ENCODE measurements at places on chromosomes 2 and 18.

- no peak for DNase-seq
These were observed 1.2 kb upstream of the RAB12 start for GRCh38 chr18:8607776-8608742.

GRCh38 chr2:26020231-26020640, 13.6 kb upstream of the RAB10 start:
- DNase-seq, result no peak

DNA sequence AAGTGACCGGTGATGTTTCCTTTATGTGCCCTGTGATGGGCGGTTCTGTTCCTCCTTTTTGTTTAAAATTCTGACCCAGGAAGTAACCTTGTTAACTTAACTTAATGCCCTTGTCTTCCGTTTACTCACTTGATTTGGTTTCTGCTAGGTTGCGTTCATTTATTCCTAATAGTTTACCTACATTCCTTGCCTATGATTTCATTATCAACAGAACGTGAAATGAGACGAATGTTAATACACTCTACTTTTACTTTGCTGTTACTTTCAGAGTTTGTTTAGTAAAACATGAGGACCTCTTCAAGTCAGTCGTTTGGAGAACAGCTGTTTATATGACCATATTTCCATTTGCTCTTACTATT, 638 bp downstream of the CEP192 start:
- DNase-seq, result no peak

- DNase-seq, result no peak
These were observed 270.1 kb downstream of the TCF4 start for GRCh38 chr18:55317864-55318263.

DNA sequence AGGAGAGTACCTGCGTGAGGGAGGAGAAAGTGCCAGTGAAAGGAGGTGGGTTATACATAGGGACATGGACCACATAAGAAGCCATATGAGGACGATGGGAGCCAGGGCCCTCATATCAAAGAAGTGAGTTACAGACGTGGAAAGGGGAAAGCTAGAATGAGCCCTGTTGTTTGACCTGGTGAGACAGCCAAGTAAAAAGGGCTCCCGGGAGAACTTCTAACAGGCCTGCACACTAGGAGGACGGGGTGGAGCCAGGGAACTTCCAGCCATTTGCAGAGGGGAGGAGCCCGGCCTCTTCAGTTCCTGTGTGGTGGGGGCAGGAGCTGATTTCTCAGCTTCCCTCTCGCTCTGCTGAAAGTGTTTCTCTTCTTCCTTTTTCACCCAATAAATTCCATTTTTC, 84.1 kb upstream of the SLC66A3 start:
- no peak for DNase-seq

GRCh38 chr2:54176577-54176976, 61.2 kb downstream of the ACYP2 start:
- no peak for DNase-seq

DNA sequence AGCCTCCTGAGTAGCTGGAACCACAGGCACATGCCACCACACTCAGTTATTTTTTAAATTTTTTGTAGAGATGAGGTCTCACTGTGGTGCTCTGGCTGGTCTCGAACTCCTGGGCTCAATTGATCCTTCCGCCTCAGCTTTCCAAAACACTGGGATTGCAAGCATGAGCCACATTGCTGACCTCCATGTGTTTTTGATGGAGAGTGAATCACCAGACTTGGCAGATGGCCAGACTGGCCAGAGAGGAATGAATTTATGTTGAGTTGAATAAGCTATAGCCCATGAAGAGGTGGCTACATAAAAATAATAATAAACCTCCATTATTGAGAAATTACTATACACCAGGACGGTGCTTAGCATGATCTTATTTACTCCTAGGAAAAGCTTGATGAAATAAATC, 91.5 kb downstream of the MREG start:
- DNase-seq, result no peak

GRCh38 chr2:6864923-6865345, 773 bp downstream of the CMPK2 start:
- no peak for DNase-seq

DNA sequence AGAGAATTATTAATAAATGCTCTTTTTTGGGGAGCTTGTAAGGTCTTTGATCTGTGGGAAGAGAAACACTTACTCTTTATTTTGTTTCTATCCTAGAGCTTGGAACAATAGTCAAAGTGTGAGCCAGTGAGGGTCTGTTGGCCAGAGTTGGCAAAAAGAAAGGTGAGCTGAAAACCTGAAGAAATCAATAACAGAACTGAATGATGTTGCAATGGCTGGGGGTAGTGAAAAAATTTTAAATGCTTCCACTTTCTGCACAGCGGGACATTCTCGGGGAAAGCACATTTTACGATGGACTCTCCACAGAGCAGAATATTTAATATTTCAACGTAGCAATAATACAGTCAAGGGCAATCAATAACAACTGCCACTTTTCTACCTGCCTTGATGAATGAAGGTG, 78.9 kb downstream of the SKA1 start:
- no peak for DNase-seq

DNA sequence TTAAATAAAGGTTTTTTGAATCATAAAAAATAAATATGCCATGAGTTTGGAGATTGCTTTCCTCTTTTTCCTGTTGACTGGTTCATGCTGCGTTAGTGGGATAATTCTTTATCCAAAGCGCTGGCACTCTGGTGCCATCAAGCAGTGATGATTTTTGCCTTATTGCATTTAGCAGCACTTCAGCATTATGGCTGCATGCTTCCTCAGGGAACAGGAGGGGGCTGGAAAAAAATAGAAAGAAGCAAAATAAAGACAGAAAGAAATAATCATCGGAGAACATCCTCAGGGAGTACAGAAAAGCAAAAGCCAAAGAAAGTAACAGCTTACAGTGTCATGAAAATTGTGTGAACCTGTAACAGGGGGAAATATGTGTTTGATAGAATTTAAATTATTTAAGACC, 1408.2 kb upstream of the PIK3C3 start:
- no peak for DNase-seq

DNA sequence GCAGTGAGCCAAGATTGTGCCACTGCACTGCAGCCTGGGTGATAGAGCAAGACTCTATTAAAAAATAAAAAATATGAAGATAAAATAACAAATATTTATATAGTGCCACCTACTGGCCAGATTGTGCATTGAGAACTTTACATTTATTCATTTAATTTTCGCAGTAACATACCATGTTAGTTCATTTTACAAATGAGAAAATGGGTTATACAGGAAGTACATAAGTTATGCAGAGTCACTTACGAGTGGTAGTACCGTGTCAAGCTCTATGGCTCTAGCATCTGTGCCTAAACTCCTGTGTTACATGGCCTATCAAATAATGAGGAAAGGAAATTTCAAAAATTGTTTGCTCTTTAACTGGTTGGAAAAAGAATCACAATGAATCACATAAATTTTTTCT, 27.9 kb downstream of the RIF1 start:
- DNase-seq, result peak; percentile 28

GRCh38 chr18:42028247-42028832, 73.3 kb downstream of the PIK3C3 start:
- DNase-seq, result peak; percentile 35

DNA sequence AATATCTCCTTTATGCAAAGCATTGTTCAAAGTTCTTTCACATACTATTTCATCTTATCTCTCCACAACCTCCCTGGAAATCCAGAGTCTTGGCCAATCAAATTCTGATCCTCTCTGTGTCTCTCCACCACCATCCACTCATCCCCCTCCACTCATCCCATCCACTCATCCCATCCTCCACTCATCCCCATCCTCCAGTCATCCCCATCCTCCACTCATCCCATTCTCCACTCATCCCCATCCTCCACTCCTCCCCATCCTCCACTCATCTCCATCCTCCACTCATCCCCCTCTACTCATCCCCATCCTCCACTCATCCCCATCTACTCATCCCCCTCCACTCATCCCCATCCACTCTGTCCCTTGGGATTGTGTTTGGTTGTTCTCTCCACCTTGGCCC, 101.1 kb downstream of the BCL2 start:
- no peak for DNase-seq

- DNase-seq, result no peak
These were observed 34.1 kb downstream of the KIF5C start for GRCh38 chr2:148909114-148909513.

DNA sequence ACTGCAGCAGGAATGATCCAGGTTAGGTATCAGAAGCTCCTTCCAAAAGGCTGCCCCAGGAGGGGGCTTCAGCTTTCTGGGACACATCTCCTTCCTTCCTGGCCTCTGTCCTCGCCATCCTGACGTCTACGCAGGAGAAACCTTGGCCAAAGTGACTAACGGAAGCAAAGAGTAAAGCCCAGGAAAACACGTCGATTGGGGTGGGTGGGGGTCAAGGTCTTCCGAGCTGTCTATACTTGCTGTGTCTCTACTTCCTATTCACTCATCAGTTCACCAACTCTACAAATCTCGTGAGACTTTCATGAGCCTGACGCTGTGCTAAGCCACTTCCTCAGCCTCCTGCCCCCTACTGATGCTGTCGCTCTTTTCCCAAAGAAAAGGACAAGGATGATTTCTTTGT, 212.6 kb downstream of the TNS1 start:
- peak; percentile 44 for DNase-seq

GRCh38 chr2:127707890-127708648, 6.8 kb downstream of the SFT2D3 start:
- no peak for DNase-seq

DNA sequence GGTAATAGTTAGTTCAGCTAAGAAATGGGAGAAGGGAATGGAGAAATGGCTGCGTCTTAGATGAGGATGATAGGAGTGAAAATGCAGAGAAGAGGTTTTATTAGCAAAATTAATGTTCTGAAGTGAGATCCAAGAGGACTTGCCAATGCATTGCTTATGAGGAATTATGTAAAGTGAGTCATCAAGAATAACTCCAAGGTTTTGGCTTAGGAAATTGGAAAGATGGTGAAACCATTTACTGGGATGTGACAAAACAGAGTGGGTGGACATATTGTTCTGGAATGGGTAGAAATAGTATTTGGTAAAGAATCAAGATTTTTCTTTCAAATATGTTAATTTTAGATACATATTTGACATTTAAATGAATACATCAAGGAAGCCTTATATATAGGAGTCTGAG, 306.6 kb upstream of the CYRIA start:
- DNase-seq, result no peak

DNA sequence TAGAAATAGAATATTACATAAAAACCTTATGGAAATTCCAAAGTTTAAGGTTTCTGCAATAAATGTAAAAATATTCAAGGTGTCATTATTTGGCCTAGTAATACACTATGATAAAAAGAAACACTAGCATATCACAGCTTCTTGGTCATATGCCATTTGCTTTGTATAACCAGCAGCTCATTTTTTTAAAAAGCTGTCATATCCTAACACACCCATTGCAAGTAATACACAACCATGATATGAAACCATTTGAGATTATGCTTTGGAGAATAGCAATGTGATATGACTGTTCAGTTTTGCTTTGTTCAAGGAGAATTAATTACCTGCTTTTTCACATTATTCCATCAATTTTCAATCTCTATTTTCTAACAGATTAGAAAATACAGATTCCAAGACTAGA, 149.0 kb downstream of the IKZF2 start:
- DNase-seq, result no peak

- DNase-seq, result no peak
These were observed 90.6 kb downstream of the TTC32 start for GRCh38 chr2:19811186-19811585.

GRCh38 chr2:137172162-137172561, 406.8 kb downstream of the THSD7B start:
- no peak for DNase-seq

DNA sequence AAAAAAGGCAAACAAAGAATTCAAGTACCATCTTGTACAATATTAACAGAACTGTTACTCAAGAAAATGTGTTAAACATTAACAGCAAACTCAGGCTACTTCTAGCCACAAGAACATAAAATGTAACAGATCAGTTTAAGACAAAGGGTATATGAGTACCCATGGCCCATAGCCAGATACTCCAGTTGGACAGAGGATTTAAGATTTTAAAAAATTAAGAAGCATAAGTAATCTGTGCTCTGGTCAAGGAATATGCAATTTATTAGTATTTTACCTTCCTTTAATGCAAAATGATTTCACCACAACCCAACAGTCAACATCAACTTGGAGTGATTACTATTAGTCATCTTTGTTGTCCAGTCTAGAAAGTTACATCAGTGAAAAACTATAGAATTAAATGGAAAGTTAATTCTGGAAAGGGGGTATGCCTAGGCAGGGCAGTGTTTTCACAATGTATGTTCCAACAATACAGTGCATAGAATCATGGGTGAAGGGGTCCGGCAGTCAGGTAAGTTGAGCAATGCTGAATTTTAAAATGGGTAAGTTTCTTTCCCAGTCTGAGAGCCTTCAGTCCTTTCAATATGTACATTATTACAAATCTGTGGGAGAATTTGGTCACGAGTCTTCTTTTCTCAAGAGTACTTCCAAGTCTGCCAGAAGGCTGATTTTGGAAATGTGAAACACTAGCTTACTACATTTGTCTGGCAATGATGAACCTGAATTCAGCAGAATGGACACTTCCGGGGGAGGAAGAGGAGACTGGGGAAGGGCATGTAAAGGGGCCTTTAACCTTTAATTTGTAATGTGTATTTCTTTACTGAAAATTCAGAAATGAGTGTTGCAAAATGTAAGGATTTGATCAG, 34.5 kb downstream of the SFT2D3 start:
- DNase-seq, result no peak

- DNase-seq, result no peak
These were observed 73.3 kb downstream of the SH3BP4 start for GRCh38 chr2:235024931-235025773.

- DNase-seq, result no peak
These were observed 38.1 kb downstream of the PKDCC start for GRCh38 chr2:42085706-42086487.

DNA sequence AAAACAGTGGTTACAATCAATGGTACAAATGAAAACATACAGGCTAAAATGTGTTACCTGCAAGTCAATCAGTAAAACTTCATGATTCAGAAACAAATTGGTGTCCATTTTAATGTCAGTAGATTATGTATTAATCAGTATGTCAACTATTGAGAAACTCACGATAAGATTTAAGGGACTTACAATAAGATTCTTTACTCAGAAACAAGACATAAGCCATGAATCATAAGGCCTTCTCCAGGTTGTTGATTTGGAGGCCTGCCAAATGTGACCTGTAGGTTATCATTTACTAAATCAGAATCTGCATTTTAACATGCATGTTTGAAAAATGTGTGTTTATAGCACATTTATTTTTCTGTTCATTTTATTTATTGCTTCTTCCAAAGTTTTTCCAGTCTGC, 623.1 kb downstream of the CCDC85A start:
- no peak for DNase-seq

GRCh38 chr2:84846741-84847142, 34.1 kb downstream of the TRABD2A start:
- DNase-seq, result no peak

GRCh38 chr2:191250986-191251385, 5.8 kb downstream of the MYO1B start:
- DNase-seq, result no peak

GRCh38 chr2:182818925-182819324, 47.5 kb downstream of the FRZB start:
- DNase-seq, result no peak

- DNase-seq, result no peak
These were observed 216.2 kb downstream of the CDH20 start for GRCh38 chr18:61549416-61549815.

- no peak for DNase-seq
These were observed 1.6 kb upstream of the SLC66A2 start for GRCh38 chr18:79952996-79953559.

GRCh38 chr2:130300258-130300969, 42.3 kb upstream of the IMP4 start:
- no peak for DNase-seq
